Cortex of kidney (tissue), 1 donor: ENCODE measurements at places on chromosomes 7 and 10.

GRCh38 chr10:122648599-122649428, 50.8 kb downstream of the C10orf120 start:
- DNase-seq = no peak

DNA sequence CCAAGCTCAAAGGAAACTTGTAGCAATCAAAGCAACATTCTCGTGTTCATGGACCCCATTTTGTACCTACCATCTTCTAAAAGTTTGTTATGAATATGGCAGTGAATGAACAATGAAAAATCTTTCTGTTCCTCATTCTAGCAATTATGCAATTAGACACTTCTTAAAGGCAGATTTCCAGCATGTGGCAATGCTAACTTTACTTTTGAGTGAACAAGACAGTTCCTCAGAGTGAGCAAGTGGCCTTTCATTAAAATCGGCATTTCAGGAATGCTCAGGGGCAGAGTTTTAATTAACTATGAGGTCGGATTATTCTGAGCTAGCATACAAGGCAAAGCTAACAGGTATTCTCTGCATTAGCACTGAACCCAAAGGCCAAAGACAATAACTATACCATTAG, 48.4 kb upstream of the NFE2L3 start:
- DNase-seq = no peak

GRCh38 chr10:58350619-58351323, 16.0 kb downstream of the UBE2D1 start:
- DNase-seq = no peak

DNA sequence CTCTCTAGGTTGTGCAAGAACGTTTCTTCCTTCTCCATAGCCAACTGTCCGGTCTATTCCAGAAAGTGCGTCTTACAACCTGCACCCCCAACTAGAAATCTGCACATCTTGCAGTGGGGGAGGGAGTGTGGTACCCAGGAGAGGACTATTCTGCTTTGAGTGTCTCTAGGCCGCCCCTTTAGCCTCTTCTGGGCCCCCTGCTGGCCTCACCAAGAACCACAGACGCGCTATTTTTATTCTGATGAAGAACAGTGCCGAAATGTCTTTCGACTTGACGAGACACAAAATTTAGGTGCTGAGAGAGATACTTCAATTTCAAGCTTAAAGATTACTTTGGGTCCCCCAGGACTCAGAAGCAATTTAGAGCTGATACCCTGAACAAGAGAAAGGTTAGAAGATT, 1.0 kb downstream of the CNPY1 start:
- no peak for DNase-seq

- no peak for DNase-seq
These were observed 746.5 kb downstream of the LRMDA start for GRCh38 chr10:76177936-76178335.

DNA sequence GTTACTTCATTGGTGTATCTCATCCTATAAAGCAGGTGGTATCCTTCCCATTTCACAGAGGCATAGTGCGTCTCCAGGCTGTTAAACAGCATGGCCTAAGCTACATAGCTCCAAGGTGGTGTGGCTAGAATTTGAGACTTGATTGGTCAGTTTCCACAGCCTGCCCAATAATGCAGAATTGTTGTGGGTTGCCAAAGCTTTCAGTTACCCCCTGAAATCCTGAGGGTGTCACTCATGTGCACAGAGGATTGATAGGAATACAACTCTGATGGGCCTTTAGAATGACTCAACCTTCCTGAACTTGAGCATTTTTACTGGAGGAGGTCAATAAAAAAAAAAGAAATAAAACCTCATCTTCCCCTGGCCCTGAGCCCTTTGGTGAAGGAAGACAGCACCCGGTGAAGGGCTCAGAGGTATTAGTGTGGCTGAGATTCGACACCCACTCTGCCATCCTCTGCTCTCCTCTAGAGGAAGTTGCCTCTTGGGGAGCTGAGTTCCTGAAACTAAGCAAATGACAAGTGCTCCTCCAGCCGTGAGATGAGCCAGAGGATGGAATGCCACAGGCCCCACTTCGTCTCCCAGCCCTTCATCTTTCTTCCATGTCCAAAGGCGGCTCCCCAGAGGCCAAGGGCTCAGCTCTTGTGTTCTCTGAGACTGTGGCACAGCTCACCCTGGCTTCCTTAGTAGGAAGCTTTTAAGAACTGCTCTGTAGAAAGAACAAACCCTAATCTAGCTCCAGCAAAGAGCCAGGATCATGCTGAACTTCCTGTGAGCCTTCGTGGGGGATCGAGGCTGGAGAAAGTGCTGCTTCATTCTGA, 1.0 kb downstream of the ACSL5 start:
- no peak for DNase-seq

DNA sequence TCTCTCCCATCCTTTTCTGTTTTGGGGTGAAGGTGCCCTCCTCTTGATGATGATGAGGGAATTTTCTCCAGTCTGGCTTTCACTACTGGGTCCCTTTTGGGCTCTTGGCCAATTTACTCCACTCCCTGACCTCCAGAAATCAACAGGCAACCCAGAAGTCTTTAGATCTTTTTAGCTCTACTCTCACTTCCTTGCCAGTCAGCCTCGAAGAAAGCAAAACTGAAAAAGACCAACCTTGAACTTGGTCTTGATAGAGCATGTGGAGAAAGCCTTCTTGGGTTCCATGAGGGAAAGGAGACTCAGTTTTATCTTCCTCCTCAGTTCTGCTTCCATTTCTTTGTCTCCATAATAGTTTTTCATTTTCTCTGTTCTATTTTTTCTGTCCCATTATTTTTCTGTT, 91.4 kb upstream of the NPVF start:
- no peak for DNase-seq

DNA sequence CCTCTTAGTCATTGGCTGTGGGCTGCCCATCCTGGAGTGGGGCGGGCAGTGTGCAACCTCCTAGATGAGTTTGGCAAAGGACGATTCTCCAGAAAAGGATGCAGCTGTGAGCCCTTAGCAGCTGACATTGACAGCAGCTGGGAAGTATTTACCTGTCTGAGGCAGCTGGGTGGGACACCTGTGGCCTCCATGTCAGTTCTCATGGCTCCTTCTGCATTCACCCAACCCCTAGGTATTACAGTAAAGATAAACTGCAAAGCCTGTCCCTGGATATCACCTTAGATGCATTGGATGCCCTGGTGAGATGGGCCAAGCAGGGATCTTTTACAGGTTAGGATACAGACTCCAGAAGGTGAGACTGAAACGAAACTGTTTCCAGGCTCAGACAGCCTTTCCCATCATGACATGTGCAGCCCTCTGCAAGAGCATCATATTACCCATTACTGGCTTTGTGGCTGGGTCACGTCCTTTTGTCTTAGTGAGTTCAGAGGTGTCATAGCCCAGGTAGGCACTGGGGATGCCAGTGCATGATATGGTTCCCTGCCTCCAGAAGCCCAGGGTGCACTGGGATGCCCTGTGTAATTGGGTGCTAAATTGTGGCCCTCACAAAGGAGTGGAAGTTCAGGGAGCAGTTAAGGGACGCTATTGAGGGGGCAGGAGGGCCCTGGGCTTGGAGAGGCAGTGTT, 28.9 kb downstream of the MINDY4 start:
- no peak for DNase-seq

DNA sequence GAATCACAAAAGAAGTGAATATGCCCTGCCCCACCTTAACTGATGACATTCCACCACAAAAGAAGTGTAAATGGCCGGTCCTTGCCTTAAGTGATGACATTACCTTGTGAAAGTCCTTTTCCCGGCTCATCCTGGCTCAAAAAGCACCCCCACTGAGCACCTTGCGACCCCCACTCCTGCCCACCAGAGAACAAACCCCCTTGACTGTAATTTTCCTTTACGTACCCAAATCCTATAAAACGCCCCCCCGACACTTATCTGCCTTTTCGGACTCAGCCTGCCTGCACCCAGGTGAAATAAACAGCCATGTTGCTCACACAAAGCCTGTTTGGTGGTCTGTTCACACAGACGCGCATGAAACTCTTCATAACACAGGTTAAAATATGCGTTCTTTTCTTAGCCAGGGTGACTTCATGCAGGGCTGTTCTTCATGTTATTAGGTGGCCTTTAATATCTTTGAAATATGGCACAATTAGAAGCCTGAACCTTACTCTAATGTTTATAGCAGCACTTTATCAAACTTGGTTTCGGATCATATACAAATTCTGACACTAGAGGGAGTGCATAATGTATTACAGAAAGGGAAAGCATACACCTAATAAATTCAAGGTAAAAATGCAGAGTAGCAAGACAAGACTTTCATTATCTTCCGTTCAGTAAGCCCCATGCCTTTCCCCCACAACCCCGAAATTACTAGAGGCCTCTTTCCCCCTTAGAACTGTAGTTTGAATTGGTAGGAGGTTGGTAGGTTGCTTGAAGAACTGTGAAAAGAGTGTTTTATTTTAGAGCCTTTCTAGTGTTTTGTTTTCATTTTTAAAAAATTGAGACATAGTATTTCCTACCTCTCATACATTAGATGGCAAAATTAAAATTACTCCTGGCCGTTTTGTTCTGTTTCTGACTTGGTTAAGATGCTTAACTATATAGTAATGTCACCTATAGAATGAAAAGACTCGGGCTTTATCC, 117.9 kb downstream of the NPY start:
- no peak for DNase-seq

GRCh38 chr10:97483921-97484320, 14.3 kb downstream of the MMS19 start:
- no peak for DNase-seq

DNA sequence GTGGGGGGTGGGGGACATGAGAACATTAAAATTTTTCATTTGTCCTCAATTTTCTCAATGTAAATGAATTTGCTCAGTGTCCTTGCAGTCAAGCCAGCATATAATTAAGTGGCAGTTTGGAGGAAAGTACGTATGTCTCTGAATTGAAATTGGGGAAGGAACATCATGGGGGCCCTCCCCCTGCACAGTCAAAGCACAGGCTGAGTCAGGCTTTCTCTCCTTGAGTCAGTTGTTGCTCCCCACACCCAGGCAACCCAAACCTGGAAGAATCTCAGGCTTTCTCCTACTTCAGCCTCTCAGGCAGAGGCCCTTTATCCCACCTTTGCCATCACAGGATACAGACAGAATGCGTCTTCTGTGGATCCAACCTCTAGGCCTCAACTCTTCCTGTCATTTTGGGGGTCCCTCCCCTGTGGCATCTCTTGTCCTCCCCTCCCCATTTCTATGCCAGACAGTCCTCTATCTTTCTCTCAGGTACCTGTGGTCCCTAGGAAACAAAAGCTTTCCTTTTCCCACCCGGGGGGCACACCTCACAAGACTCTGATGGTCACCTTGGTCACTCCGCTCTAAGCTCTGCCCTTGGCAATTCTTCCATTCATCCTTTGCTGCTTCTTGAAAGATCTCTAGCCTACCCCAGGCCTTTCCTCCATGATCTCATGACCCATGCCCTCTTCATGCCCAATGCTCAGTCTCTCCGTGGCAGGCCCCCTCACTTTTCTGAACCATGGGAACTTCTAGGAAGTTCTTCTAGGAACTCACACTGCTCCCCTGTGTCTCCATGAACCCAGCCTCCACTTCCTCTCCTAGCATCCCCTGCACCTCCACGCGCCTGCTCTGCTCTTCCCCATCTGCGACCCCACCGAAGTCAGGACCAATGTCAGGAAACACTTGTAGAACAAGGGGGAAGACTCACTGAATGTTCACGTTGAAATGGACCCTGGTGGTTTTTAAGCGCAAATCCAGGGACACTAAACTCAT, 40.4 kb downstream of the CREB3L2 start:
- DNase-seq = no peak

DNA sequence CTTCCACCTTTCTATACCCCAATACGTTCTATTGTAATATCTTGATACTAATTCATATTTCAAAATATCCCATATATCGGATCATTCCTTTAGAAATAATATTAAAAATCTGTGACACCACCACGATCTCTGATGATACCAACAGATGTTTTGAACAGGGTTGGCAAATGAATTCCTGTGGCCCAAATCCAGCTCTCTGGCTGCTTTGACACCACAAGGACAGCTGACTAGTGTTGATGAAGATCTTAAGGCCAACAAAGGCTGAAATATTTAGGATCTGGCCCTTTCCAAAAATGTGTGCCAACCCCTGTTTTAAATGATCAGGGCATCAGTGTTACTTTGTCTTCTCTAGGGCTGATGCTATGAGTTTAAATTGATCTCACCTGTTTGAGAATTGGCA, 380.7 kb upstream of the PFKP start:
- no peak for DNase-seq

GRCh38 chr10:97428572-97428981, 2.6 kb downstream of the PGAM1 start:
- no peak for DNase-seq

DNA sequence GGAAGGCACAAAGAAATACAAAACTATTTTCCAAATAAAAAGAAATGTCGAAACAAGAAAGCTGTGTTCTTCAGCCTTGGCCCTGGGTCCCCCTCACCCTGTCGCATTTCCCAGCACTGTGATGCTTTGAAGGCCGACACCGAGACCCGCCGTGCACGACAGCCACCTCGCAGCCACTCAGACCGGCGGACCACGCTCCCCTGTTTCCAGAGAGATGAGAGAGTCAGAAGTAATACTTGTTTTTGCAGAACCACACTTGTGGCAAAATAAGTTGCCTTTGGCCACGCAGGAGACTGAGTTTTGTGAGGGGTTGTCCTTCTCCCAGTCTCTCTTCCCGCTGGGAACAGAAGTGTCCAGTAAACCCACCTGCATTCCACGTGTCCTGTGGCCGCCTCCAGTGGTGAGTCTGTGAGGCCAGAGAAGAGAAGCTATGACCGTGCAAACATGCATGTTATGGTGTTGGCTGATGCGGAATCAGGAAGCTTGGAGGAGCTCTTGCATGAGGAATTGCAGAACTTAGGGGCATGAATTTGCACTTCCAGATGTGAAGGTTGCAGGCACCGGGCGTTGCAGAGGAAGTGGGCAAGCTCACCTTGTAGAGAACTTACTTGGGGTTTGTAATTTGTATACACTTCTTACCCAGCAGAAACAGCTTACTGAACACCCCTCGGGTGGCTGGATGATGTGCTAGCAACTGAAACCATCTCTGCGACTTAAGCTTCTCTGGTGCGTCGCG, 194.5 kb downstream of the EBF3 start:
- DNase-seq = no peak

- DNase-seq = no peak
These were observed 585.8 kb downstream of the GATA3 start for GRCh38 chr10:8640301-8640700.

DNA sequence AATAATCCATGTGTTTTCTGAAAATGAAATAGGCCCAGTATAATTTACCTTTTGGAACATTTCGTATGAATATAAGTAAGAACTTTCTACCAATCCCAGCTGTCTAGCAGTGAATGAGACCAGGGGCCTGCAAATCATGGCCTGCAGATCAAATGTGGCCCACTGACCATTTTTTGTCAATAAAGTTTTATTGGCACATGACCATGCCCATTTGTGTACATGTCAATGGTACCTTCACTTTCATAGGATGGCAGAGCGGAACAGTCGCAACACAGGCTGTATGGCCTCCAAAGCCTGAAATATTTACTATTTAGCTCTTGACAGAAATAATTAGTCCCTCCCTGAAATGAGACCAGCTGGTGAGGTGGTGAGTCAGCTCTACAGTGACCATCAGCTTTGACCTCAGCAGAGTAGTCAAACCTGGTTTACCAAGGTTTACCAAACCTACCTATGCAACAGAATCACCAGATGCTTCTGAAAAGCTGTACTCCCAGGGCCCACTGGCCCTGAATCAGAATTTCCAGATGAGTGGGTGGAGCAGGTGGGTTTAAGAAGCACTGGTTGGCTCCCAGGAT, 13.8 kb upstream of the C10orf90 start:
- DNase-seq = no peak
